ENCODE measurements at places on chromosomes 11 and 22.
A peak's percentile ranks its signal among the peaks of the same experiment; 100 is the strongest.

DNA sequence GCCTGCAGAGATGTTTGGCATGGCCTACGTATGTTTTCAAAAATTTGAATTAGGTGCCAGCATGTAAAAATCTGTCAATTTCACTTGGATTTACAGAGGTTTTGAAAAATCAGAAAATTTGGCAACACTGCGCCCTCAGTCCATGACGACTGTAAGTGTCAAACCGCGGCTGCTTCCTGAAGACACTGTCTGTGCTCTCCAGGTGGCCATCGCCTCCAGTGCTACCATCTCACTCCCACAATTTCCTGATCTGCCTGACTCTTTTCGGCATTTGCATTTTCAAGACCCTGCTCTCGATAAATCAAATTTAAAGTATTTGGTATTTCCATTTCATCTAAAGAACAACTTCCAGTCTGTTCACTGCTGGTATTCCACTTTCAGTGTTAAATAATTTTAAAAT is 34.6 kb downstream of the VSIG10L2 start:
- DNase-seq: no peak

DNA sequence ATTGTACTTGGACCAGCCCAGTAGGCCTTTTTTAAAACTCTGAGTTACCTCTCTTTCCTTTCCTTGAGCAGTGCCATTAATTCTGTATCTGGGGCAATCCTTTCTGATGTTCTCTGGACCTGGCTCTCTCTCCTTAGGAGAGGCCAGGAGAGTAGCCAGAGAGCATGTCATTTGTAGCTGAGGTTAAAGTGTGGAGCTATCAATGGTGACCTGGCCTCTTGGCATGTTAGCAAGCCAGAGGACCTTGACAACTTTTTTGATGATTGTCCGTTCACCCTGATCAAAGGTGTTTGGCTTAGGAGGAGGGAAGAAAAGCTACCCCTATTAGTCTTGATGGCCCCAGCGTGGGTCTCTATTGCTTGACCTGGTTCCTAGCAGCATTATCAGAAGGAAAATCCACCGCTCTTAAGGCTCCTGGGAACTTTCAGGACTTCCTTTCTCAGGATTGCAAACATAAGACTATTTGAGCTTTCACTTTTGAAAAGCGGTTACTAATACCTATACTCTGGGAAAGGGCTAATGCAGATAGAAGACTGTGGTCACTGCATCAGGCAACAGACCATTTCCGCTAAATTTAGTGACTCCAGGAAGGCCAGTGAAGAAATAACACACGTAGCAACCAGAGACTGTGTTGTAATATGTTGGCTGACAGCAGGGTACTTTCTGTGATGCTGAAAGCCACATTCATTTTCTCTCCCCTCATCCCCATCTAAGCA is 18.2 kb downstream of the LIMK2 start:
- no peak for DNase-seq

DNA sequence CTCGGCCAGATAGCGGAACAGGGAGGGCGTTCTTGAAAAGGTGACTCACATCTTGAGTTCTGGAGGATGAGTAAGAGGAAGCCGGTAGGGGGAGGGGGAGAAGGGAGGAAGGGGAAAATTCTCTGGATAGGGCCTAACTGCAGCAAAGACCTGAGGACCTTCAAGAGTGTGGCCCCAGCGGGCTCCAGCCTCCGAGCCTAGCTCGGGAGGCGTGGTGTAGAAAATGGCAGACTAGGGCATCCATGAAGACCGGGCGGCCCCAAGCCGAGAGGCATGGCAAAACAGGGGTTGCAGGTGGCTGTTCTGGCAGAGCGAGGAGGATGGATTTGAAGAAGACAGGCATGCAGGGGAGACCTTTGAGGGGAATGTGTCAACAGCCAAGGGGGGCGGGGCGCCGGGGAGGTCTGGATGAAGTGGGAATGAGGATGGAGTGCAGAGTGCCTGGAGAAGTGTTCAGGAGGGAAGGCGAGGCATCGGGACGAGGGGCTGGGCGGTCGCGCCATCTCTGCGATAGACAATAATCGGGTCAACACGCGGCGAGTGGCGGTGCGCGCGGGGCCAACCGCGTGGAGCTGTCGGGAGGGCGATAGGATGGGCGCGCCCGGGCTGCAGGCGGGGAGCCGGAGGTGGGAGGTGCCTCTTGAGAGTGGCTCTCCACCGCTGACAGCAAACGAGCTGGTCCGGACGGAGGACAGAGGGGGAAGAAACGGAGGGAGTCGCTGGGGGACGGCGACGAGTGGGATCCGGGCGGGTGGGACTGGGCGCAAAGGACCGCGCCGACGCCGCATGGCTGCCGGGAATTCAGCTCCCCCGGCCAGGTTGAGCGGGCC is 40.0 kb upstream of the CREB3L1 start:
- peak; percentile 38 for DNase-seq

GRCh38 chr11:103050351-103050750 is 41.6 kb downstream of the DCUN1D5 start:
- DNase-seq: no peak

DNA sequence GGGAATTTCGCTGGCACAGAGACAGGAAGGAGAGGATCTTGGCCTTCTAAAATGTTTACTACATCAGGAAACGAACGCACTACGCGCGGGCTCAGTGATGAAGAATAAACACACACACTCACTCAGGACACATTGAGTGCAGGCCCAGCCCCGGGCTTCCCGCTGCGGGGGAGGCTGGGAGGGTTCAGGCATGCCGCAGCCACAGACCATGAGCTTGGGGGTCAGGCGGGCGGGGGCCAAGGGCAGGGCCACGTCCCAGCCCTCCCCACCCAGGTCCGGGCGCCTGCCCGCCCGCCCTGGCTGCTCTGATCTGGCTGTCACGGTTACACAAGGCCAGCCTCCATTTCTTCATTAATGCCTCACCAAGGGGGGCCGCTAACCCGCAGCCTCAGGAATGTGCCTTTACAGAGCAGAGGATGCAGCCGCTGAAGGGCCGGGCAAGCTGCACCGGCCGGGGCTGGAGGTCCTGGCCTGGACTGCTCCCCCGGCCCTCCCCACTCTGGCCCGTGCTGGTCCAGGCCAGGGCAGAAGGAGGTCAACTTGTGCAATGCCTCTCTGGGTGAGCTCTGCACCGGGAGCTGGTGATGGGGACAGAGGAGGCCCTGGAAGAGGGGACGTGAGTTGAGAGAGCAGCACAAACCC is 41.7 kb downstream of the IGF2 start:
- no peak for DNase-seq

DNA sequence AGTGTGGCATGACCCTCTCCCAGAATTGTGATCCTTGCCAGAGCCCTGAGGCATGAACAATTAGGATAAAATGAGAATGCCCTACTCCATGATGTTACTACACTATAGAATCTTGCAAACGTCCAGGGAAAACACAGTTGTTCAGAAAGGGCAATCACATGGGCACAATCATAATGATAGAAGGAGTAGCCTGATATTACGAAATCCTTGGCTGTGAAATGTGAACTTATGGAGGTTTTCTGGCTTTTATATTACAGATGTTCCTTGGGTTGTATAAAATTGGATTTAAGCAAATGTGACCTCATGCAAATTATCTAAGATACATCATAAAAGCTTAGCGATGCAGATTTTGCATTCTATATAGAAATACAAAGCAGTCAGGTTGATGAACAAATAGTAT is 29.4 kb upstream of the TPH1 start:
- no peak for DNase-seq

DNA sequence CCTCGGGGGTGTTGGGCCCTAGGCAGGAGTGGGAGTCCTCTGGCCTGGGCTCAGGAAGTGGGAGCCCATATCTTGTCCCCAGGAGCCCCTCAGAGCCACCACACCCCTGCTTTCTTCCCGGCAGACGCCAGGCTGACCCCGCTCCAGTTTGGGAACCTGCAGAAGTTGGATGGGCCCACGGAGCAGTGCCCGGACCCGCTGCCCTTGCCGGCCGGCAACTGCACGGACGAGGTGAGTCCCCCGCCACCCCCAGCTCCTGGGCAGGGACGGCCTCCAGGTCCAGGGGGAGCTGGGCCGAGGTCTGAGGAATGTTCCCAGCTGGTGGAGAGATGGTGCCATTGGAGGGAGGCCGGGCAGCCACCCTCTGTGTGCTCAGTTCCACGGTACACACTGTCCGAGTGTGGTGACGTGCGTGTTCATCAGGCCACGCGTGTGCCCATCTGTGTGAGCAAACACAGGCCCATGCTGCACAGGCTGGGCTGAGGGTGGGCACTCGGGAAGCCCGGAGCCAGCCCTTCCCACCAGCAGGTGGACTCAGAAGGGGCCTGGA is 4.8 kb downstream of the MUC5B start:
- DNase-seq: no peak

- no peak for DNase-seq
These were observed 60.1 kb downstream of the LRRC4C start for GRCh38 chr11:41399323-41399722.

DNA sequence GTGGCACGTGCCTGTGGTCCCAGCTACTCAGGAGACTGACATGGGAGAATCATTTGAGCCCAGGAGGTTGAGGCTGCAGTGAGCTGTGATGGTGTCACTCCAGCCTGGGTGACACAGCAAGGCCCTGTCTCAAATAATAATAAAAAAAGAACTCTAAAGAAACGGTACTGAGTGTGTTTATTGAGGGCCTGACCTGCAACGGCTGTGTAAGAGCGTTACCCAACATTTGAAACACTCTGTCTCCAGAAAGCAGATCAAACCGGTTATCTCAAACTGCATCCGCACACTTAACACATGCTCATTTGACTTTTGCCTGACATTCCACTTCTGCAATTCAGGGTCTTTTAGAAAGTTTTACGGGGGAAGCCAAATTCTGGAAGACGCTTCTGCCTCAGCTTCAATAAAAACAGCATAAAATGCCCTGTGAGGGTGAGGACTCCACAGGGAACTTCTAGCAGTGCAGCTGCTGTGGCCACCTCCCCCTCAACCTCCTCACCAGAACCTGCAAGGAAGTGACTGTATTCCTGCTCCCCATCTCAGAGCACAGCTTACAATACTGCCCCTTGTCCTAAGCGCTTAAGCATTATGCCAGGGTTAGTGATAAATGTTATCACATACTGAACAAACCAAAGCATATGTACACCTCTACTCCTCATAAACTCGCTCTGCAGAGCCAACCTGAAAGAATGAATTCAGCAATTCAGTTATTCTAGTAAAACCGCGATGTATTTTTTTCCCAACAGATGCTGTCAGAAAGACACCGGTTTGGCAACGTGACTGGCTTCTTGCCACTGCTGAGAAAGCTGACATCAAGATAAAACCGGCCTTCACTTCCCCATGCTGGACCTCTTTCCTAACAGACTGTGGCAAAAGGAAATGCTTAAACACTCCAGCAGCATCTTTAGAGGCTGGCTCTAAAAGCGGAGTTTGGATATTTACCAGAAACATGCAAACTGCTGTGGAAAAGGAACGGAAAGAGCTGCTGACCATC is 52.2 kb downstream of the PRDM10 start:
- DNase-seq: no peak

- no peak for DNase-seq
These were observed 38.0 kb downstream of the ETS1 start for GRCh38 chr11:128549256-128549944.

- DNase-seq: no peak
These were observed 469.5 kb downstream of the SOX6 start for GRCh38 chr11:15886866-15887265.

GRCh38 chr11:113247966-113248365 is 66.4 kb upstream of the TTC12 start:
- DNase-seq: no peak

DNA sequence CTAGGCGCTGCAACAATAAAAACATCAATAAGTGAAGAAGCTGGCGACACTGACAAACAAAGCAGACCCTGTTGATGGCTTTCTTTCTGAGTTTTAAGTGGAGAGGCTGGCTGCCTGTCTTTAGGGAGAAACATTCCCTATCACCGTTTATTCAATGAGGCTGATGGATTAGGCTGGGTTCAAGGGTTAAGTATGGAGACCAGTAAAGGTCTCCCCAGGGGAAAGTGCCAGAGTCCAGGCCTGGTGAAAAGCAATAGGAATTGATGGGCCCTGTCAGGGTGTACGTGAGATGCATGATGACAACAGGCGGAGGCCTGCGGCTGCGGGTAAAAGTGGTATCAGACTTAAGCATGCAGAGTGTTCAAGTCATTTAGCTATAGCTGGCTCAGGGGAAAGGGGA is 102.6 kb downstream of the ALX4 start:
- no peak for DNase-seq

DNA sequence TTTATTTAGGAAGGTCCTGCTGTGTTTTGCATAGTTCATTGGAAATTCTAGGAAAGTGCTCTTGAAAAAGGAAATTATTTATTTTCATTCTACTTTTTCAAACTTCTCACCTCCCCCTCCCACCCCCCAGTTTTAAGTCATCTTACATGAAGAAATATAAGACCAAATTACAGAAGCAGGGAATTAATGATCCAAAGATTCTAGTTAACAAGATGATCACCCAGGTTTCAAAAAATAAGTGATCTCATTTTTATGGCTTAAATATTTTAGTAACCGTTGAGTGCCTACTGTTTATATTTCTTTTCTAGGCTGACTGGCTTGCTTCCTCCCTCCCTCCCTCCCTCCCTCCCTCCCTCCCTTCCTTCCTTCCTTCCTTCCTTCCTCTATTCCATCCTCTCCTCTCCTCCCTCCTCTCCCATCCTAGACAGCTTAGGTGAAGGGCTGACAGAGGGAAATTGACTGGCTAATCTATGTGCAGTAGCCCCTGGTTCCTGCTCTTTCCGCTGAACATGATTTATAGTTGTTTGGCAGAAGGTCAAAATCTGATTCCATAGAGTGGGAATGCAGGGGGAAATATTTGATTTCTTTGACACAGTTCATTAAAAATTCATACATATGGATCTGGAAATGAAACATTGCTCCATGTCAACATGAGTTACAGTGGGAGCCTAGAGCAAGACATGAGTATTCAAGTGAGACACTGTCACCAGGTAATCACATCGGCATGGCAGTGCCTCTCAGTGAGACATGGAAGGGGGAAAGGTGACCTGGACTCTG is 123.4 kb downstream of the COMMD9 start:
- DNase-seq: no peak

DNA sequence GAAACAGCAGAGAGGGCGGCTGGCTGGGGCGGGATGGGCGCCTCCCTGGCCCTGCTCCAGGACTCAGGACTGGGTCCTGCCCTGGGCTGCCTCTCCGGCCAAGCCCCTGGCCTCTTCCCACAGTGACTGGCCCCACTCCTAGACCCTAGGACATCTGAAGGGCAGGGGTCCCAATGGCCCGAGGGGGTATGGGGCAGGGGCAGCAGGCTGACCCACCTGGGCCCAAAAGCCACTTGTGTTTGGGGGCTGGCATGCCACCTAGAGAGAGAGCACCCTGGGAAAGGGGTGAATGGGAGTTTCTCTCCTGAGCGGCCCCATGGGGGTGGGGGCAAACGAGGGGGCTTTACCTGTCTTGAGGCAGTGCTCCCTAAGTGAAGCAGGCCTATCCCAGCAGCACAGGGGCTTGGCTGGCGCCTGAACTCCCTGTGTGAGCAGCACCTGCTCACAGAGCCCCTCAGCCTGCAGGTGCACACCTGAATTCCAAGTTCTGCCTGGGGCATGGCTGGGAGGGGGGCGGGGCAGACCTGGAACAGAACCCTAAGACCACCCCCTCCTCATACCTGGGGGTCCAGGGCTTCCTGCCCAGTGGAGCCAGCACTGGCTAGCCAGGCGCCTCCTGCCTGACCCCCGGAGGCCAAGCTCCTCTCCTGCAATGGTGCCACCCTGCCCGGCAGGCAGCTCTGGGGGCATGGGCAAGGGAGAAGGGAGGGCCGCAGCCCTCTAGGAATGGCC is 16.9 kb downstream of the DUSP8 start:
- DNase-seq: no peak
